ENCODE measurements at places on chromosomes 3 and 15. TPM values are rescaled to one million over a fixed set of nuclear protein-coding genes. Genes with fewer than 3 reads are reported as not detected.

GRCh38 chr3:177057768-177058167 is 139.5 kb downstream of the TBL1XR1 start:
- DNase-seq = no peak

Gene SNUPN
- 5.7 TPM for total RNA-seq

- no peak for DNase-seq
Measured at GRCh38 chr15:62894322-62895085, 148.0 kb upstream of the TPM1 start.

Gene GOLGA8S
- total RNA-seq = 0.81 TPM

Gene ECE2
- total RNA-seq = 6.3 TPM

GRCh38 chr3:58059349-58060321 is 51.4 kb downstream of the FLNB start:
- DNase-seq = no peak

- DNase-seq = no peak
Measured at GRCh38 chr3:8470801-8471200, 30.8 kb upstream of the LMCD1 start.

- DNase-seq = no peak
Measured at GRCh38 chr15:63198371-63199250, 9.2 kb downstream of the RAB8B start.

Gene ACKR4
- 0.95 TPM for total RNA-seq

Gene TGM4
- total RNA-seq = not detected

- no peak for DNase-seq
Measured at GRCh38 chr3:14331251-14331650, 71.2 kb upstream of the SLC6A6 start.

GRCh38 chr3:52756141-52756540 is 14.6 kb downstream of the NEK4 start:
- no peak for DNase-seq

DNA sequence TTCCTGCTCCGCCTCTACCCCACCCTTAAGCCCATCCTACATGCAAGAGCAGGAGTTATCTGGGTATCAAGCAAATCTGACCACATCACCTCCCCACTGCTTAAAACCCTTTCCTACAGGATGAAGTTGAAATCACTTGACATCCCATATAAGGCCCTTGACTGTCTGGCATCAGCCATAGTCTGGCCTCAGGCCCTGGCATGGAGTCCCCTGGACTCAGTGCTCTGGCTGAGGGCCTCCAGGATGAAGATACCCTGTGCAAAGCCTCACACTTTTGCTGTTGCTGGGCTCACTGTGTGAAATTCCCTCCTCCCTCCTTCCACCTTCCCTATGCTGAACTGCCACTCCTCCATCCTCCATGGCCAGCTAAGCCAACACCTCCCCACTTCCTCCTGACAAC is 65.2 kb upstream of the GLCE start:
- DNase-seq = no peak

Gene IL5RA
- 0.12 TPM for total RNA-seq

Gene GNB4
- 6.8 TPM for total RNA-seq

DNA sequence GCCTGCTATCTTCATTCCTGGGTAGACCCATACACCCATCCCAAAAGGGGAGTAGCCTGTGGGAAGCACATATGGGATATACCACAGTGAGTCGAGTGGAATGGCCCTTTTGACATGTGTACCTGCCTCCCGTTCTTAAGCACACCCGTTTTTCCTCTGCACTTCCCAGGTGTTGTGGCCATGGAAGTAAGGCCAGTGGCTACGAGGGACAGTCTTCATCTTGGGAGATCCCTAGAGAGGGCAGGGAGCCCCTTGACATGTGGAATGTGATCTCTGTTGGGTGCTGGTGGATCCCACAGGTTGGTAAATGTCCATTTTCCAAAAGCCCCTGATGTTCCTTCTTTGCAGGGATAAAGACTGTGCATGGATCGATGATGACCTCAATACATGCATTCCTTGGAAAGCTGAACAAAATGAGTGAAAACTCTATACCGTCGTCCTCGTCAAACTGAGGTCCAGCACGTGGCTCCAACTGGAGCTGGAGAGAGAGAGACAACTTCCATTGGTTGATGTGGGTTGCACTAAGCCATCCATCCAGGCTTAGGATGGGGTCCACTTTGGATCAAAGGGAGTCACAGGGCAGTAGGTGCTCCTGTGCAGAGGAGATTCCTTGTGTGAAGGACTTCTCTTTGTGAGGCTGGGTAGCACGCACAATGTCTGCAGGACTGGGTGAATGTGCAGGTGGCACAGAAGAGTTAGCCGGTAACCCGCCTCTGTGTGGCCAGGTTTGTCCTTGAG is 136.8 kb downstream of the SNRPN start:
- DNase-seq = no peak

- no peak for DNase-seq
Measured at GRCh38 chr3:130250982-130251381, 94.5 kb upstream of the COL6A5 start.

- DNase-seq = no peak
Measured at GRCh38 chr3:28949580-28949979, 331.3 kb upstream of the RBMS3 start.

GRCh38 chr15:43625106-43625505 is 6.5 kb upstream of the STRC start:
- DNase-seq = no peak

DNA sequence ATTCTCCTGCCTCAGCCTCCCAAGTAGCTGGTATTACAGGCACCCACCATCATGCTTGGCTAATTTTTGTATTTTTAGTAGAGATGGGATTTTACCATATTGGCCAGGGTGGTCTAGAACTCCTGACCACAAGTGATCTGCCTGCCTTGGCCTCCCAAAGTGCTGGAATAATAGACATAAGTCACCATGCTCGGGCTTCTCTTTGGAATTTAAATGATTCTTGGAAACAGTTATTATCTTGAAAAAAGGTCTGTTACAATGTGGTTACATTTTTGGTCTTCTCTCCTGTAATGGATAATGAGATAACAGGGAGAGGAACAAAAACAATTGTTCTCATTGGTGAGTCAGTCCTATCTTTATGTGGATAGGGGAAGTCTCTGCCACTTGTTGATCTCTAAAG is 59.8 kb upstream of the AADACL2 start:
- no peak for DNase-seq

GRCh38 chr3:177199206-177199760 is 2.0 kb upstream of the TBL1XR1 start:
- no peak for DNase-seq

DNA sequence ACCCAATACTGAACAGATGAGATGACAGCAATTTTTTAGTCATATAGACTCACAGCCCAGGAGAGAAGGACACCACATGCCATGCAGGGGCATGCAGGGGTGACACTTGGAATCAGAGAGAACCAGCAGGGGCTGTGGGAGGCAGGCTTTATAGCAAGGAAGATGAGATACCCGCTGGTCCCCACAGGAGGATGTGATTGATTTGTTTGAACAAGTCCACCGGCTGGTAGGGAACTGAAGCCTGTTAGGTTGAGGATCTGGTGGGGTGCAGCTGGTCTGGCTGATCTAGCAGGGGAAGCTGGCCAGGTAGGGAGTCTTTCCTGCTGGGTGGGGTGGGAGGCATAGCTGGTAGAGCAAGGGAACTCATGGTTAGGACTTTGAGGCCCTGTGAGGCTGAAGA is 18.0 kb upstream of the ACAN start:
- no peak for DNase-seq

GRCh38 chr15:58147171-58147611 is 9.0 kb downstream of the AQP9 start:
- DNase-seq = no peak

DNA sequence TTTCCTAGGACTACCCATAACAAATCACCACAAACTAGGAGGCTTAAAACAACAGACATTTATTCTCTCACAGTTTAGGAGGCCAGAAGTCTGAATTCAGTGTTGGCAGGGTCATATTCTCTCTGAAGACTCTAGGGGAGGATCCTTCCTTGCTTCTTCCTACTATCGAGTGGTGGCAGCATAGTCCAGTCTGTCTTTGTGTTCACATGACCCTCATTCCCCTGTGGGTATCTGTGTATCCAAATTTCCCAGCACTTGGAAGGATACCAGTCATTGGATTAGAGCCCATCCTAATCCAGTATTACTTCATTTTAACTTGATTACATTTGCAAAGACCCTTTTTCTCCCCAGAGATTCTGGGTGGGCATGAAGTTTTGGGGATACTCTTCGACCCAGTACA is 63.8 kb downstream of the GMPS start:
- DNase-seq = no peak

- DNase-seq = no peak
Measured at GRCh38 chr3:50359760-50360110, 414 bp upstream of the TMEM115 start.

Gene GOLGA8N
- 25.7 TPM for total RNA-seq

DNA sequence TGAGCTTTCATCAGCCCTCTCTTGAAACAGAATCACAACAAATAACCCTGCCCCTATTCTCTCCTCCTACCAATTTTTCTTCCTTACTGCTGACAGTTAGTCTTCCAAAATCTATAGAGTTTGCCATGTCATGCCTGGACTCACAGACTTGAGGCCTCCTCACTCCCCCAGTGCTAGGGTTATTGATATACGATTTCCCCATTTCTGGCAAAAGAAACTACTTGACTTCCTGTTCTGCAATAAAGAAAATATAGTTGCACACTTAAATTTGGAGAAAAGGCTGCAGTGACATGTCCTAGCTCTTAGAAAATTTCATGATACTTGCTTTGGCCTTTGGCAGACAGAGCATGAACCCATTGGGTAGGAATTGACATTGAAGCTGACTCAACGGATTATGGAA is 75.9 kb downstream of the CYP19A1 start:
- no peak for DNase-seq

DNA sequence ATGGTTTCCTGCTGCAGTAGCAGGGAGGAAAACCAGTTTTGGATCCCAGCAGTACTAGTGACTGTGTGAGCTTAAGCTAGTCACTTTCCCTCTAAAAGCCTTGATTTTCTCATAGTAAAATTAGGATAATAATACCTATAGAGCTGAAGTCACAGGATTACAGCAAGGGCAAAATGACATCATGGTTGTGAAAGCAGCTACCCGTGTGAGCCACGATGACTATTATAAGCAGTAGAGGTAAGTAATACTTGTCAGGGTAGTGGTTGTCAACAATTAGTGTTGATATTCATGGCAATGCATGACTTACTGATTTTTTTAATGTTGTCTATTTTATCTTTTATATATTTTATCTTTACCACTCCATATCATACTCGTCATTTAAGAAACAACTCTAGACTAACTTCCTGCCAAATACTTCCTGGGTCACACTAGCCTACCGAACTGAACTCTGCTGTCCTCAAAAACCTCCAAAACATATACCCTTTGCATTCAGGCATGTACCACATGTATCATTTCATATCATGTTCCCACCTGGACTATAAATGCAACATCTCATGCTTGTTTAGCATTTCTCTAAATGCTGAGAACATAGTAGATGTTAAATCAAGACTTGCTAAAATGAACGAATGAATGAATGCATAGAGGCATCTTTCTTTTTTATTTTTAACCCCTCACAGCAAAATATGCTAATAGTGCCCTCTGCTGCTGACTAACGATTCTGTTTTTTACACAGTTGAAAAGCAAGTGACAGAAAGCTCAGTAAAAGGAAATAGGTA is 172.6 kb downstream of the P3H2 start:
- DNase-seq = no peak

Gene DAZL
- total RNA-seq = not detected

Gene GPR160
- total RNA-seq = 12.7 TPM

- no peak for DNase-seq
Measured at GRCh38 chr3:189621948-189622603, 9.1 kb upstream of the TP63 start.

Gene ALDH1L1
- 32.2 TPM for total RNA-seq

GRCh38 chr15:58306591-58307312 is 125.0 kb upstream of the LIPC start:
- no peak for DNase-seq

Gene PTPRG
- 6.4 TPM for total RNA-seq

Gene DPPA4
- total RNA-seq = not detected

Gene GRM2
- 0.51 TPM for total RNA-seq

GRCh38 chr15:62369454-62369853 is 204.4 kb upstream of the C2CD4B start:
- DNase-seq = no peak

- DNase-seq = no peak
Measured at GRCh38 chr3:44104043-44104442, 137.6 kb upstream of the TOPAZ1 start.

DNA sequence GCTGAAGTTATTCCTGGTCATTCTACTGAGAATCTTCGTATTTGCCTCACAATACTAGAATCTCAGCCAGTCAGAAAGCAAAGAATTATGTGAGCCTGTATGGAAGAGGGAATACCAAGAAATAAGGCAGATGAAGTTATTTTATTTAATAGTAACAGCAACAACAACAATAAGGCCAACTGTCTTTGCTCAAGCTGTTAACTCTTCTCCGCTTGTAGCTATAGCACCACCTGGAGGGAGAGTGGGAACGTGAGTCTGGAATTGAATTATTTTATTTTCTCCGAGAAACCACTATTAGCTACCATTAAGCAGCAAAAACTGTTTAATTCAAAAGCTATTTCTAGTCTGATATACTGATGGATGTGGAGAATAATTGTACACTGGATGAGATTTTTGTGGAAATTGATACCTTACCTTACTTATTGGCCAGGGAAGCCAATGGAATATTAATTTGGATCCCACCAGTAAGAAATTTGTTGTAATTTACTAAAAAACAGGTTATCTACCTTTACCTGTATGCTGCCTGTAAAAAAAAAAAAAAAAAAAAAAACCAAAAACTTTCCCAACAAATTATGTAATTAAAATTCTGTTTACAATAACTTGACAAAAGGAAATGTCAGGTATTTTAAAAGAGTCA is 50.1 kb downstream of the CALML4 start:
- DNase-seq = peak; percentile 28

Gene INKA1
- total RNA-seq = 0.65 TPM

DNA sequence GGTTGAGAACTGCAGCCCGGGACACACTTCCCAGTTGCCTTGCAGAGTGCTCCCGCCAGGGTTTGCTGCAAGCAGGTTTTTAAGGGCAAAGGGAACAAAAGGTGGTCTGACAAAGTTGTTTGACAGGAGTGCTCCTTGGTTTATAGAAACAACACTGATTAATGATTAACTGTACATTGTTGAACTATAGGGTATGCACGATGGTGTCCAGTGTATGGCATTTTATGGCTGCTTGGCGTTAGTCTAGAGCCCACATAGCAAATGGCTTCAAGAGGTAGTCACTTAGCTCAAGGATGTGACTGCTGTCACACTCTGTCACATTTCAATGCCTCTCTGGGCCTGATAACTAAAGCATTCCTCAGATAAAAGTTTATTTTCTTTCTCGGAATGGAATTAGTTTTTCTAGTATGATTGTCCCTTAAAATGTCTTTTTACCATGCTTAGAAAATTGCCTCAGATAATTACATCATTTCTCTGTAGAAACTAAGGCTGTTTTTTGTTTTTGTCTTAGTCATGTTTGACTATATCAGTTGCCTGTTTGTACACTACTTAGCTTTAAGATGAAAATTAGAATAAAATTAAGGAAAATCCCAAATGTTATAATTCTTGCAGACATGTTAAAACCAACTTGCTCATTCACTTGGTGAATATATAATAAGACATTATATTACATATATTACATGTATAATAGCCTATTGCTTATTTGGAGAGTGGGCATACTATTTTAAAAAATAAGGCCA is 61.3 kb upstream of the GATM start:
- DNase-seq = no peak

- no peak for DNase-seq
Measured at GRCh38 chr3:109154979-109155378, 18.5 kb downstream of the C3orf85 start.
